ENCODE measurements at places on chromosomes 12 and 14. TPM values are rescaled to one million over a fixed set of nuclear protein-coding genes. Genes with fewer than 3 reads are reported as not detected.

The TAS2R20 gene
- total RNA-seq: 1.9 TPM

The CFAP54 gene
- 0.87 TPM for total RNA-seq

- ATAC-seq: no peak
These were observed 69.4 kb downstream of the ARMH4 start for GRCh38 chr14:58082491-58083098.

DNA sequence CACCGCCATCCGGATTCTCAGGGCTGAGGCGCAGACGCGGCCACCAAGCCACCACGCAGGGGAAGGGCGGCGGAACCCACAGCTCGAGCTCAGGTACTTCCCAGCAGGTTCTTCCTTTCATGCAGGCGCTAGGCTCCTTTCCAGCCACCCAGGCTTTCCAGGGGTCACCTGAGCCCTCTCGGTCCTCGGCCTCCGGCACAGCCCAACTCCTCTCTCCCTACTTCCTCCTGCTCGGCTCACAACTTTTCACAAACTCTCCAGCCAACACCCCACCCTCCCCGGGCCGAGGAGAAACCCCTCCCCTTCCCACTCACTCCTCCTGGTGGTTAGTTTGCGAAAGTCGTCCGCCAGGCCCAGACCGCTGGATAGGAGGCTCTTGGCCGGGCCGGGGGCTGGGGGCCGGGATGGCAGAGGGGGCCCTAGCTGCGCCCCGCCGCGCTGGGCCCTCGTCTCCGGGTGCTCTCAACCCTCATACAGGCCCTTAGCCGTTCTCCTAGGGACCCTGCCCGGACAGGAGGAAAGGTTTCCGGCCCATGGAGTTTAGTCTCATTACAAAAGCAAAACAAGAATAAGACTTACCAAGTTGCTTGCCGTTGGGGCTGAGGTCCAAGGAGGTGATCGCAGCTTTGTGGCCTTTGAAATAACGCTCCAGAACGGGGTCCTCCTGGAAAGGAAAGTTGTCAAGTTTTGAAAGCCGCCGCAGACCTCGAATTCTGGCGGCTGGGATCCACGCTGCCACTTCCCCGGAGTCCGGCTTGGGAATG lies at the start of gene GALNT4:
GALNT4 (minus strand) TSS at position 256 of the 764 bp plus-strand sequence; CDS start at position 9, 247 bp downstream.
- peak; percentile 73 for ATAC-seq

DNA sequence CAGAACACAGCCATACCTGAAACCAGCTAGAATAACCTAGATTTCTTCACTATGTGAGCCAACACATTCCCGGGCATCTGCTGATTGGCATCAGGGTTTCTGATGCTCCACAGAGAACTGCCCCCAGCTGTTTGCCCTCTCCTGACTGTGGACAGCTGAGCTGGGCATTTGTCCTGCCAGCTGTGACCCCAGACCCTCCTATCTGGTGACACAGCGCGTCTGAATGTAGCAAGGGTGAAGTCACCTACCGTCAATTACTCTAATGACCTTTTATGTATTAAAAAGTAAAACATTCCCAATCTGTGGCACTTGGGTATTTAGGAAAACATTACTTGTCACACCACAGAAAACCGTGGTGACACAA lies 29.7 kb upstream of the SFSWAP start:
- ATAC-seq: no peak

The STRAP gene
- total RNA-seq: 131 TPM

GRCh38 chr14:88037325-88037724 lies 32.4 kb downstream of the GPR65 start:
- peak; percentile 30 for ATAC-seq

- ATAC-seq: no peak
These were observed 152.4 kb downstream of the TSPAN9 start for GRCh38 chr12:3229577-3229976.

DNA sequence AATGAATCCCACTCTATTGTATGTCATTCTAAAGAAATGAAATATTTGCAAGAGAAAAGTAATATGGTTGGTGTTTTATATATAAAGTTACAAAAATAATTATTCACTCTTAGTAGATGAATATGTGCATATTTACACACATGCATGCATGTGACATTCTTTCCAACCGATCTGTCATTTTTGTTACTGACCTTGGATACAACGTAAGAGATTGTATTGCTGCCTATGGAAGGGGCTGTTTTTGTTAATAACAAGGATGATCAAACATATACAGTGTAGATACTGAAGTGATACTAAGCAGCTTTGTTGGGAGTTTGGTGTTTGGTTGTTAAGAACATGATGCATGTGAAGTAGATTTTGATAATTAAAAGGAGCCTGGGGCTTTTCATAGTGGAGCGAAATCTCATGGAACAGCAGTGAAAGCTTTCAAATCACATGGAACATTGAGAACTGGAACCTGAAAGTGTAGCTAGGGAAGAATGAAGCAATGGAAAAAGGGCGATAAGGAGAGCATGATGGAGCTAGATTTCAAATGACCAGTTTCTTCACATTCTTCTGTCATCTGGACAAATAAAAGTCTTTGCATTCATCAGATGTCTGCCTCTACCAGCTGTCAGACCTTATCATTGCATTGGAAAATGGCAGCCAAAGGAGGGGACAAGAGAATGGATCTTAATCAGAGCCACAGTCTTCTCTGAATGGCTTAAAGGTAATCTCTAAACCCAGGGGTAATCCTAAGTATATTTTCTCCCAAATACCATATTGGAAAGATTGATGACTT lies 10.0 kb downstream of the BORCS5 start:
- ATAC-seq: peak; percentile 21

GRCh38 chr14:59313144-59313651 lies 124.7 kb downstream of the DAAM1 start:
- ATAC-seq: no peak

The LTA4H gene
- total RNA-seq: 95.4 TPM

DNA sequence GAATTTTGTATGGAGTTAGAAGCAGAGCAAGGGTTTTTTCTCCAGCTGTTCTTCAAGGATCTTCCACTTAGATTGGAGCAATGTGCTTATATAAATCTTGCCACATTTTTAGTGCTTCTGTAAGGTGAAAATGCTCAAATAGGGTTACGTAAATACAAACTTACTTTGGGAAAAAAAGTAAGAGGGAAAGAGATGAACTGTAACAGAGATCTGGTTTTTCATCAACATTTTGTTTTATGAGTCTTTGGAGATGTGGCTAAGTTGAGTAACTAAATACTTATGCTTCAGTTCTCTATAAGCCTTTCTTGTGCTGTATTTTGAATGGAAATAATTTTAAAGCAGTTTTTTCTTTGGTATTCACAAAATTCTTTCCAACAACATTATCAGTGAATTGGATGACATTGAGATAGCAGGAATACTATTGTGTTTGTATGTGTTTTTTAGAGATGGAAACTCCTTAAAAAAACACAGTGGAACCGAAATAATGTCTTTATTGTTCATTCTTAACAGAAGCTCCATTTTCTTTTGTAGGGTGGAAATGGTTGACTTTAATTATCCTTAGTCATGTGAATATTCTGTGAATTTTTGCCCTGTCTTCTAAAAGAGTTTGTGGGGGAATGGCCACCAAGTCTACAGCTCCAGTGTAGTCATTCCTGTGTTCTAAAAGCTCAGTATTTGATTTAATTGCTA lies 45.7 kb downstream of the NPAS3 start:
- ATAC-seq: no peak

GRCh38 chr12:62930546-62931425 lies 4.2 kb downstream of the PPM1H start:
- no peak for ATAC-seq

DNA sequence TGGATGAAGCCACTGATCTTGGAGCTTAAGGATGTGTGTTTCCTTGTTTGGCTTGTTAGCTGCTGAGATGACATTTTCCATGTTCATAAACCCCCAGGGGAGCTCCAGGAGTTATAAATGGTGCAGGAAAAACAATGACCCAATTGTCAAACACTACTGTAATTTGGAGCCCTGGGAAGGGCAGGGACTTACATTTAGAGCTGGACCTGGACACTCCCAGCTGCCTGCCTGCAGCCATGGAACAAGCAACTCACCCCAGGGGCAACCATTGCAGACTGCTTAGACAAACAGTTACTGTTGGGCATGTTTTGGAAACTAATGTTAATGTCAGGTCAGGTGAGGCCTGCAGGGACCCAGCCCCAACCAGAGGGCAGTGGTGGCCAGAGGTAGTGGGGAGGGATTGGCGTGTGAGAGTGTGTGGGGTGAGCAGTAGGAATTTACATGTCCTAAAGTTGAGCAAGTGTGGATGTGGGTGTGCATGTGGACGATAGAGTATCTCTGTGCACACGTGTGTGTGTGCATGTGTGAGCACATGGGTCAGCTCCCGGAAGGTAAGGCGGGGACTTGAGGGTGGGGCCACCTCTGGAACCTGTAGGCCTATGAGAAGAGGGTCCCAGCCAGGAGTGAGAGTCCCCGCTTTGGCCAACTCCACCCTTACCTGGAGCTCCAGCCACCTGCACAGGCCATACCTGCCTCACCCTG lies 86.4 kb upstream of the NOS1 start:
- no peak for ATAC-seq

- peak; percentile 54 for ATAC-seq
These were observed 1.0 kb downstream of the INSM2 start for GRCh38 chr14:35534873-35535482.

GRCh38 chr12:14308516-14308915 lies 57.0 kb upstream of the ATF7IP start:
- no peak for ATAC-seq

GRCh38 chr12:67986632-67987031 lies 2.6 kb upstream of the IFNG-AS1 start:
- ATAC-seq: no peak

The RERG gene
- total RNA-seq: not detected

DNA sequence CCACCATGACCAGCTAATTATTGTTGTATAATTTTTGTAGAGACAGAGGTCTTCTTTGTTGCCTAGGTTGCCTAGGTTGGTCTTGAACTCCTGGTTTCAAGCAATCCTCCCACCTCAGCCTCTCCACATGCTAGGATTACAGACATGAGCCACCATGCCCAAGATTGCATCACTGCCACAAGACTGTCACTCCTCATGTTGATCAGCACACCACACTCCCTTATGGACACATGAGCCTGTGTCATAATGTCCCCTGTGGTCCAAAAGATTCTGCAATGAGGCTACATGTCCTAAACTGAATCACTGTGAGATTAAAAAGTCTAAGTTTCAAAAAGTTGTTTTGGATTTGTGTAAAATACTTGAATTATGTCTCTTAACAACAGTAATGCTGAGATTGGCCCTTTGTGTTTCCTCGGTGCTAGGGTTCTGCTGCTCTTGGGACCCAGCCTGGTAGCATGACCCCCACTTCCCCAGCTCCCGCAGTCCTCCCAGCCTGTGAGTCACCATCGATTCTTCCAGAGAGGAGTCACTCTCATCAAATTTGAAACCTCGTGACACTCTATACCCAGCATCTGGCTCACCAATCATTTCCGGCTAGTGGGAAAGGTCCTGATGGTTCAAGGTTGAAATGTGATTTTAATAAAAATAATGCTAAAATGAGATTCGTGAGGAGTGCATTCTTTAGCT lies 890.9 kb downstream of the VRK1 start:
- ATAC-seq: no peak

GRCh38 chr12:41402801-41403200 lies 214.7 kb downstream of the PDZRN4 start:
- ATAC-seq: no peak

The CLEC4C gene
- not detected for total RNA-seq

GRCh38 chr12:68579254-68579653 lies 31.4 kb upstream of the RAP1B start:
- ATAC-seq: no peak

DNA sequence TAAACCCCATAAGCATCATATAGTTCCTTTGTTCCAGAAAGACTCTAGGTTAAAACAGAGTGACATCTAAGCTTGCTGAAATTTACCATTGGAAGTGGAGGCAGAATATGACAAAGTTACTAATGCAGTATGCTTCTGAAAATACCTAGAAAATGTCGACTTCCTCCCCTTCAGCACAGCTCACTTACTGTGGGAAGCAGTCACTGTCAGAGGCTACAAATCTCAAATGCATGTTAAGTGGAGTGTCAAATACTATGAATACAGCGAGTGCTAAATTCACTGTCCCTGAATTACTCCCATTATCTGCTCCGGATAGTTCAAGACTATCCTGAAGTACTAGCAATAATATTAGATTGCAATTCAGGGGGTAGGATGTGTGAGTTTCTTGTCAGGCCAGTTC lies 1454.6 kb downstream of the AACS start:
- no peak for ATAC-seq

The MAP3K9 gene
- total RNA-seq: 6.8 TPM

The SLC6A12 gene
- not detected for total RNA-seq

DNA sequence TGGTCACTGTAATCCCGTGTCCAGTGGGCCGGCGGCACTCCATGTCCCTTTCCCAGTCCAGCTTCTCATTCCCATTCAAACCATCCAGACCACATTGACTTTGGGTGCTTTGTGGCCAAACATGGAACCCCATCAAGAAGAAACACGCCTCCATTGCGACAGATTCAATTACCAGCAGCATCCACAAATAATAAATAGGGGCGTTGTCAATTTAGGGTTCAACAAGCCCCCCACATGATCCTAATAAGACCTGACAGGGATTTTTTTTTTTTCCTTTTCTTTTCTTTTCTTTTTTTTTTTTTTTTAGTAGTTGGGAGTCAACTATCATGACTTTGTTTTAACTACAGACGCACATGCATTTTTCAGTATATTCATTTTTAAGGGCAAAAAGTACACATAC lies 149.4 kb downstream of the DICER1 start:
- ATAC-seq: no peak

The PTPN6 gene
- 134 TPM for total RNA-seq

DNA sequence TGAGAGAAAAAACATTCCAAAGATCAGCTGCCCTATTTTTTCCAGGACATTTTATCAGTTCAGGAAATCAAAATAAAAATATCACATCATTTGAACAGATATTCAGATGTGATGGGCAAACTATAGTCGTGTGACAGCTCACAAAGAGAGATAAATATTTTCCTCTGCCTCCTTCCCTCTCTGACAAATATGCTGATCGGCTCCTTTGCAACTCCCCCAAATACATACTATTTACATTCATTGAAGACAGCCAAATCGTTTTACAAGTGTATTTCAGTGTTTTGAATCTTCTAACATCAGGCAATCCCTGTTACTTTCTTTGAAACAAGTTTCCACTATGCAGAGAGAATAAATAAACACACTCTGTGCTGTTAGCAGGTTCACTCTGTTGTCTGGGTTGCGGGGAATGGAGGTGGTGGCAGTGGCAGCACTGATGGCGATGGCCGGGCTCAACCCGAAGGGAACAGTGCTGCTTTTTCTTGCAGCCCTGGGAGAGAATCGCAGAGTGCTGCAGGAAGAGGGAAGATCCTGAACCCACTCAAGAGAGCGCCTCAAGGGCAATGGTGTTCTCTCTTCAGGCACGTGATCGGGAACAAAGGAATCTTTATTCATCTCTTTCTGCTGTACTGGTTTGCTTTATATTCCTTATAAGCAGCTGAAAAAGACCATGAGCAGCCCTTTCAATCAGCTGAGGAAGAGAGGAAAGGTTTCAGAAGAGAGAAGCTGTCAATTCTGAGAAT lies 142.5 kb downstream of the PHLDA1 start:
- no peak for ATAC-seq

DNA sequence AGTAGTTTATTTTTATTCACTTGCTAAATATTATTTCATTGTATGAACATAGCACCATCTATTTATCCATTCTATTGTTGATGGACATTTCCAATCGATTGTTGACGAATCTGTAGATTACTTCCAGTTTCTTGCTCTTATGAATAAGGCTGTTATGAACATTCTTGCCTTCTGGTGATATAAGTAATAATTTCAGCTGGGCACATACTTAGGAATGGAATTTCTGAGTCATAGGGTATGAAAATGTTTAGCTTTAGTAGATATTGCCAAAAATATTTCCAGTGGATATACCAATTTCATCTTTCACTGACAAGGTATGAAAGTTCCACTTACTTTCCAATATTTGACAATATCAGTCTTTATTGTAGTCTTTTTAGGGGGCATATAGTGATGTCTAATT lies 468.5 kb downstream of the ETNK1 start:
- no peak for ATAC-seq
